ENCODE measurements at places on chromosomes 11 and 22. TPM values are rescaled to one million over a fixed set of nuclear protein-coding genes. Genes with fewer than 3 reads are reported as not detected.
A peak's percentile ranks its signal among the peaks of the same experiment; 100 is the strongest.

Gene KCNK4
- not detected for total RNA-seq

Gene IRAG1
- 2.3 TPM for total RNA-seq

Gene MTNR1B
- not detected for total RNA-seq

Gene EHF
- total RNA-seq: 5.9 TPM

- peak overlapping the region; percentile 23 for H3K27ac ChIP-seq
- peak; percentile 65 for DNase-seq
- no peaks in the 10 kb centered on the region for H3K4me1 ChIP-seq
- no peaks in the 10 kb centered on the region for H3K36me3 ChIP-seq
Observed at GRCh38 chr11:95147364-95147905, 57.8 kb downstream of the ENDOD1 start.

GRCh38 chr11:43825217-43825816 is 55.3 kb upstream of the ALKBH3 start:
- H3K36me3 ChIP-seq: no peaks in the 10 kb centered on the region
- DNase-seq: no peak
- no peaks in the 10 kb centered on the region for H3K27me3 ChIP-seq
- no peak overlapping the region for H3K4me3 ChIP-seq
- no peak overlapping the region for H3K27ac ChIP-seq

DNA sequence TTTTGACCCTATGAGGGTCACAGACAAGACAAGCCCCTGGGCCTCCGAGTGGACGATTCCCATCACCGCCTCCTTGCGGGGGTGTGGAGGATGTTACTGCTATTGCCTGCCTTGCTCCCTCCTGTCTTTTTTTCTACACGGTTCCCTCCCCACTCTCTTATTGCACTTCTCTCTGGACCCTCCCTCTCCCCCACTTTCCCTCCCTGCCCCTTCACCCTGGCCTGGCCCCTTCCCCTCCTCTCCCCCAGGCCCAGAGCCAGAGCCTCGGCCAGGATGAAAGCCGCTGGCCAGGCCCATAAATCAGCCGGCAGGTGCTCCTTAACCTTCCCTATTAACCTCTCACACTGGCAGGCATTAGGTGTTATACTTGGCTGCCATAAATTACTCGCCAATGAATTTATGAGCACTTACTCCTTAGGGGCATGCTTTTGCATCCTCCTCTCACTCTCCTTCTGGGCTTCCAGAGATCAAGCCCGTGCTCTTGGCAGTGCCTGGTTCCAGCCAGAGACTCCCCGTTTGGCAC is 18.3 kb upstream of the ALX4 start:
- H3K27me3 ChIP-seq: peaks cover 4% of the 10 kb centered on the region
- no peak overlapping the region for H3K4me3 ChIP-seq
- H3K27ac ChIP-seq: no peak overlapping the region

GRCh38 chr11:1748636-1749394 is 1.6 kb downstream of the IFITM10 start:
- H3K4me1 ChIP-seq: peaks cover 32% of the 10 kb centered on the region
- H3K4me3 ChIP-seq: peak overlapping the region; percentile 44
- H3K27me3 ChIP-seq: no peaks in the 10 kb centered on the region
- no peak for DNase-seq
- H3K36me3 ChIP-seq: peaks cover 11% of the 10 kb centered on the region

DNA sequence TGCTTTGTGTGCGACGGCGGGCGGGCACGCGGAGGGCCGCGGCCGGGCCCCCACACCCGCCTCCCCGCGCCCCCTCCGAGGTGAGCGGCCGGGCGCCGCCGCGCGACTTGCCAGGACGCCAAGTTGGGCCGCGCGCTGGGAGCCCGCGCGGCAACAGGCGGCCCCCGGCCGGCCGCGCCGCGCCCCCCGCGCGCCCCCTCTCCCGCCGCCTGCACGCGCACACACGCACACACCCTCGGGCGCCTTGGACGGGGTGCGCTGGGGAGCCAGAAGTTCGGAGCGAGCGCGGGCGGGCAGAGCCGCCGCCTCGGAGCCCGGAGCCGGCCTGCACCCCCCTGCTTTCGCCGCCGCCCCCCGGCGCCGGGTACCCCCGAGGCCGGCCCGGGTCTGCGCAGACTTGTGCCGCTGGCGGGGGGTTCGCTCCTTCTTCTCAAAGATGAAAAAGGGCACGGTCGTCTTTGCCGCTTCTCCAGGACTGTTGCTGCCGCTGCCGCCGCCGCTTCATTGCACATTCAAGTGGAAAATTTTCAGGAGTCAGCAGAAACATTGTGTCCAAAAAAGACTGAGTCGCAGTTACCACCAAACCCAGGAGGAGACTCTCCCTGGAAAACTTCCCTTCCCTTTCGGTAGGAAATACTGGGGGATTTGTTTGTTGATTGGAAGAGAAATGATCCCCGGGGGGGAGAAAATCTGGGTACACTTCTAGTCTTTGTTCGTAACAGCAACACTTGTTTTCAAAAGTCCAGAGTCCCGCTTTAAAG is 895 bp downstream of the TEAD1 start:
- H3K36me3 ChIP-seq: no peaks in the 10 kb centered on the region
- no peak for DNase-seq
- H3K4me1 ChIP-seq: peaks cover 2% of the 10 kb centered on the region
- H3K27me3 ChIP-seq: no peaks in the 10 kb centered on the region
- peak overlapping the region; percentile 94 for H3K27ac ChIP-seq

DNA sequence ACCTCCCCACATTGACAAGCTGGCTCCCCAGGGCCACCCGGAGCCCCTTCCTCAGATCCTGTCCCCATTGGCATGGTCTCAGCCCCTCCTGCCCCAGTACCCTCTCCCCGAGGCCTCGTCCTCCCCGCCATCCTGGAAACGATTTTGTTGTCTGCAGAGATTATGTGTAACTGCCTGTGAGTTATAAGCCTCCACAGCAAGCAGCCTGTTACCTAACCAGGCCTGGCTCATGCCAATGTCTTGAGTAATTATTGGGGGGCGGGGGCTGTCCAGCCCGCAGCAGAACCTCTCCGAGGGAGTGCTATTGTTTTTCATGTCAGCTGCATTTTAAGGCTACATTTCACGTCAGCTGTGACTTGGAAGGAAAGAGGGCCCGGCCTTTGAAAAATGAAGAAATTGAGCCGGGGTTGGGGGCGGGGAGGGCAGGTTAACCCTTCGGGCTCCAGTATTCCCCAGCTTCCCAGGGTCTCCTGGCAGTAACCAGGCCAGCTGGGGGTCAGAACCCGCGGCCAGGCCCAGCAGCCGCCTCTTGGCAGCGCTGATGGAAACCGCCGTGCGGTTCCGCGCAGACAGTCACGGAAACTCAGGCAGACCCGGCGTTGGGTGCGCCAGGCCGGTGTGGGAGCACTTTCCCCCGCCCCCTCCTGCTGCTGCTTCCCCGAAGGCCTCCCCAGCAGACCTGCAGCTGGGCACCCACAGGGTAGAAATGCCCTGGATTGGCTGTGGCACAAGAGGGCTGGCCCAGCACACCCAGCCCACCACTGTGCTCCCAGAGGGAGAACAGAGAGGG is 59.5 kb downstream of the CDKN1C start:
- no peaks in the 10 kb centered on the region for H3K36me3 ChIP-seq
- no peaks in the 10 kb centered on the region for H3K4me1 ChIP-seq
- H3K4me3 ChIP-seq: no peak overlapping the region
- DNase-seq: no peak
- H3K27me3 ChIP-seq: no peaks in the 10 kb centered on the region
- H3K27ac ChIP-seq: no peak overlapping the region

GRCh38 chr11:109731451-109731850 is 309.5 kb downstream of the C11orf87 start:
- no peaks in the 10 kb centered on the region for H3K27me3 ChIP-seq
- H3K36me3 ChIP-seq: no peaks in the 10 kb centered on the region
- no peaks in the 10 kb centered on the region for H3K4me1 ChIP-seq

DNA sequence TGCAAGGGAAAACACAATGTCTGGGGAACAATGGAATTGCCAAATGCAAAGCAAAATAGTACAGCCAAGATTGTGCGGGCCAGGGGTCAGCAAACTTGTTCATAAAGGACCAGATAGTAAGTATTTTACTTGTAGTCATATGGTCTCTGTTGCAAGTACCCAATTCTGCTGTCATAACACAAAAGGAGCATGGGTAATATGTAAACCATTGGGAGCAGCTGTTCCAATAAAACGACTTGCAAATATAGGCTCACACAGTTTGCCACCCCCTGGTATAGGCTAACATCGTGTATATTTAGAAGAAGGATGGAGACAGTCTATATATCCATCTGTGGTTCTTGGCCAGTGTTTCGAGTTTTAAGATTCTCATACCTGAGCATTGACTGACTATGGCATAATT is 15.6 kb downstream of the SDHAF2 start:
- DNase-seq: no peak
- H3K4me3 ChIP-seq: no peak overlapping the region
- peaks cover 22% of the 10 kb centered on the region for H3K36me3 ChIP-seq
- H3K27ac ChIP-seq: no peak overlapping the region
- no peaks in the 10 kb centered on the region for H3K4me1 ChIP-seq
- H3K27me3 ChIP-seq: no peaks in the 10 kb centered on the region

GRCh38 chr11:87437844-87438223 is 400.1 kb downstream of the TMEM135 start:
- DNase-seq: no peak
- no peaks in the 10 kb centered on the region for H3K36me3 ChIP-seq

- H3K4me3 ChIP-seq: no peak overlapping the region
- H3K36me3 ChIP-seq: no peaks in the 10 kb centered on the region
- H3K4me1 ChIP-seq: no peaks in the 10 kb centered on the region
- H3K27ac ChIP-seq: no peak overlapping the region
- no peak for DNase-seq
Observed at GRCh38 chr11:13249992-13250391, 27.6 kb upstream of the BMAL1 start.

DNA sequence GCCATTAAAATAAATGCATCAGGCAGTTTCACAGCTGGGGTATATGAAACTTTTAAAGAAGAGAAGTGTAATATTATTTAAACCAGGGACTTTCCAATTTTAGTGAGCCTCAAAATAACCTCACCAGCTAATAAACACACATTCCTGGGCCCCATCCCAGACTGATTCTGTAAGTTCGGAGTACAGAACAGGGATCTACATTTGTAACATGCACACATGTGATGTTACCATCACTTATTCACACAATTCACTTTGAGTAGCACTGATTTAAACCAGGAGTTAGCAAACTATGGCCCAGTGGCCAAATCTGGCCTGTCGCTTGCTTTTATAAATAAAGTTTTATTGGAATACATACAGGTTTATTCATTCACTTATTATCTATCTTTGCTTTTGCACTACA is 62.0 kb downstream of the STK33 start:
- H3K27ac ChIP-seq: no peak overlapping the region
- no peaks in the 10 kb centered on the region for H3K4me1 ChIP-seq
- no peaks in the 10 kb centered on the region for H3K27me3 ChIP-seq

DNA sequence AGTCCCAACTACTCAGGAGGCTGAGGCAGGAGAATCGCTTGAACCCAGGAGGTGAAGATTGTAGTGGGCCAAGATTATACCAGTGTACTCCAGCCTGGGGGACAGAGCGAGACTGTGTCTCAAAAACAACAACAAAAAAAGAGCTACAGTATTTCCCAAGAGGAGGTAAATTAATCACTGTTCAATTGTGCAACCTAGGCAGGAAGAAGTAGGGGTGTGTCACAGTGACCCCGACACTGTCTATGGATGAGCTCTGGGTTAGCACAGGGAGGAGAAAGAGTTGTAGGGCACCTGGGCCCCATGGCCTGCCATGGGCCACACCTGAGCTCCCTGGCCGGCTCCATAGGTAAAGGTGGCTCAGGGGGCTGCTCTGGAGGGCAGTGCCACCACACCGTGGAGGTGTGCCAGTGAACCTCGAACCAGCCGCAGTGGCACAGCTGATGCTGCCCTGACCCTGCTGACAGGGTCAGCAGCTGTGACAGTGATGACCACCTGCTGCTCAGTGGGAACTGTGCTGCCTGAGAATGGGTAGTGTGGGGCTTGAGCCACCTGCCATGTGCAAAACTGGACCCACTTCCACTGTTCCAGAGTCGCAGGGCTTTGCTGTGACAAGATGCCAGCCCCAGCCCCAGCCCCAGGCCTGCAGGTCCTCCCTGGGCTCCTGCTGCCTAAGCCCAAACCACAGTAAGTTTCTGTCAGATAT is 84.0 kb upstream of the PITPNB start:
- H3K36me3 ChIP-seq: no peaks in the 10 kb centered on the region
- no peak for DNase-seq
- peaks cover 14% of the 10 kb centered on the region for H3K4me1 ChIP-seq
- no peak overlapping the region for H3K27ac ChIP-seq
- H3K4me3 ChIP-seq: no peak overlapping the region

DNA sequence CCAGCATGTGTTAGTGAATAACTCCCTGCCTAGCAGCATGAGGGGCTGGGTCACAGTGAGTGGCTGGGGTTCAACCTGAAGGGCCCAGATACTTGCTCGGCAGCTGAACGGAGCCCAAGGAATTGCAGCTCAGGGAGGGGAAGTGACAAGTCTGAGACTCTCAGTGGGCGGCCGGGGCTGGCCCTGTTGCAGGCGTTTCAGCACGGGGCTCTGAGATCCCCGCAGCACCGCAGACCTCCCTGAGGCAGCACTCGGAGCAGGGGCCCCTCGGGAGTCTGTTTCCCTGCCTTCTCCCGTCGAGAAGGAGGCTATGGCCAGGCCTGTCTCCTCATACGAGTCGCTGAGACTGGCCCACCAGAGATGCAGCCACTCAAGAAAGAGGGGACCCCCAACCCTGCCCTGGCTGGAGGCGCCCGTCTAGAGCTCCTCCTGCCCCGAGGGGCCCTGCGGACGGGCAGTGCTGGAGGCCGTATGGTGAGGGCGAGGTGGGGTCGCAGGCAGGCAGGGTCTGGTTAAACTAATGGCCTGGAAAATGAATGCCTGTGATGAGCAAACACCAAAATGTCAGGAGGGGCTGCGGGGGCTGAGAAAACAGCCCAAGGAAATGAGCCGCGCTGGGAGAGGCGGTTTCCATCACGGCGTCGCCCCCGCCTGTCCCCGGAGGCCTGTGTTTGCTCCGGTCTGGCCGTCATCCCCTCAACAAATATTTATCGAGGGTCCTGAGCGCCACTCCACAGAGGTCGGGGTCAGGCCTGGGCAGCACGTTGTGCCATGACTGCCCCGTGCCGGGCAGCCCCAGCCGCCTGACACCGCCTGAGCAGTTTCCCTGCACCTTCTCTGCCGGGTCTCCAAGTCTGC is 9.3 kb downstream of the TSSC4 start:
- no peaks in the 10 kb centered on the region for H3K27me3 ChIP-seq
- no peaks in the 10 kb centered on the region for H3K4me1 ChIP-seq
- DNase-seq: no peak
- no peaks in the 10 kb centered on the region for H3K36me3 ChIP-seq
- H3K4me3 ChIP-seq: no peak overlapping the region

Data from liver (tissue), 10 donors.